Activated naive CD4-positive, alpha-beta T cell (primary cell): ENCODE measurements at places on chromosomes 4 and X.

- no peak for DNase-seq
Observed at GRCh38 chr4:20464381-20464780, 212.7 kb downstream of the SLIT2 start.

GRCh38 chr4:101599620-101600019 lies 190.9 kb upstream of the BANK1 start:
- DNase-seq: no peak

DNA sequence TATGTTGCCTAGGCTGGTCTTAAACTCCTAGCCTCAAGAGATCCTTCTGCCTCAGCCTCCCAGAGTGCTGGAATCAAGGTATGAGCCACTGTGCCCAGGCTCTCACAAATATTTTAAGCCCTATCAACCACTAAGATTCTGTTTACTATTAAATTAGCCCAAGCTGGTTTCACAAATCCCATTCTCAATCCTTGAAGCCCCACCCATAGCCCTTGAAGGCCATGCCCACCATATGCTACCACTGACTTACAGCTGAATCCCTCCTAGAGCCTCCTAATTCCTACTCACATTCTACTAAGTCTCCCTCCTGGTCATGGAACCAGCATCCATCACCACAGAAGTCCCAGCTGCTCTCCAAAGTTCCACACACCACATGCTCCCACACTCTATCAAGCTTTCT lies 9.7 kb downstream of the GRIPAP1 start:
- DNase-seq: no peak

GRCh38 chr4:108917255-108917654 lies 154.4 kb upstream of the ETNPPL start:
- DNase-seq: no peak

DNA sequence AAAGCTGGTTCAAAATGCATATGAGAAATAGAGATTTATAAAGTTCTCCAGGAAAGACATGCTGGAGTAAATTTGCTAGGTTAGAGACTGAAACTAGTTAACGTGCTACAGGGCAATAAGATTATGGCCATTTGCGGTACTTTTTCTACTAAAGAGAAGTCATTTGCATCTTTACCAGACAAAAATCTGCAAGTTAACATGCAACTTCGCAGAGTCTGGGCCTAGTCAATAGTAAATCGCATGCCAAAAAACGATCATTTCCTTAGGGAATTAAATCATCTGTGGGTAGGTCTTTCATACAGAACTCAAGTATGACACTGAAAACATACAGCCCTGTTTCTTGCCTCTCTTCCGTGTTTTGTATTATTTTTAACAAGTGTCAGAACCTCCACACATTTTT lies 32.8 kb upstream of the REST start:
- no peak for DNase-seq

DNA sequence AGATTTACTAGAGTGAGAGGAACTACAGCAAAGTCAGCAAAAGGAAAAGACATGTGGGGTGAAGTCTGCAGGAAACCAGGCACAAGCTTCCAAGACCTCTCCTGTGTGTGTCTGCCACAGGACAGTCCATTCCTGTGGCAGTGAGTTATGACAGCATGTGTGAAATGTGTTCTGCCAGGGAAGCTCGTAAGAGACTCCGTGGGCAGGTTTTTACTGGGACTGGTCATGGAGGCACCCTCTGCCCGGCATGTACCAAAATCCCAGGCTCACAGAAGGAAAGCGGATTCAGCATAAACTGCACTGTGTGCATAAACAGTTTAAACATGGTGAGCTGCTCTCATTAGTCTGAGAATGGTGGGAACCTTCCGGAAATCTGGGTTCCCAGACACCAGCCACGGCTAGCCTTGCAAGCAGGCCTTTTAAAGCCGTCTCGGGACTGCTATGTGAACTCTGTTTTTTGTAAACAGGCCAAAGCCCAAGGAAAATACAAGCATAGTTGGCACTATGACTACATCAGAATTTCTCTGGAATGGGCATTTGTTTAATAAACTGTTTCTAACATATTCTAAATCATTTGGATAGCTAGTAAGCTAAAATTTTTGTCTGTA lies 288.5 kb downstream of the TENM3 start:
- no peak for DNase-seq
